ENCODE measurements at places on chromosomes 13 and 19.

- no peak for DNase-seq
These were observed 958 bp upstream of the OBI1 start for GRCh38 chr13:78659732-78660494.

DNA sequence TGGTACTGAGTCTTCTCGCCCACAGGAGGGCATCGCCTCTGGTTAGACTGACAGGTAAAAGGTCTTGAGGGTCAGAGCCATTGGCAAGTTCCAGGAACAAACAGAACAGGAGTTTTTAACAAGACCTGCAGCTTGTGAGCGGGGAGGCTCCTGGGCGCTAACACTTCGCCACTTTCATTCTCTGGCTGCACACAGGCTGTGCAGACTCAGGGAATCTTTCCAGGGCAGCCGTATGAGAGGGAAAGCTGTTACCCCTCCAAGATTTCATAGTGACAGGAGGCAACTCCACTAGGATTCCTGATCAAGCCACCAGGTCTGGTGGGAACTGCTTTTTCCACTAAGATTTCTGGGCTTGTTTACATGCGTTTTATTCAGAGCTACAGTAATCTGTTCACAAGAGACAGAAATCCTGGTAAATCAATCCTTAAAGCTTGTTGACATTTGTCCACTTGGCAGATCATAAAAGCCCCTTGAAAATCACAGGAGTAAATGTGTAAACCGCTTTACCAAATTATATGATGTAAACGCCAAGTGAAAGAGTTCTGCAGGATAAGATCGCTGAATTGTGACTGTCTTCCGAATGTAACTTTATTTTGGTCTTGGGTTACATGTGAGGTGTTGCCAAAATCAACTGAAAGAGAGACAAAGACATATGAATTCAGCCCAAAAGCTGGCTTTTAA lies 190.6 kb downstream of the MZT1 start:
- no peak for DNase-seq

DNA sequence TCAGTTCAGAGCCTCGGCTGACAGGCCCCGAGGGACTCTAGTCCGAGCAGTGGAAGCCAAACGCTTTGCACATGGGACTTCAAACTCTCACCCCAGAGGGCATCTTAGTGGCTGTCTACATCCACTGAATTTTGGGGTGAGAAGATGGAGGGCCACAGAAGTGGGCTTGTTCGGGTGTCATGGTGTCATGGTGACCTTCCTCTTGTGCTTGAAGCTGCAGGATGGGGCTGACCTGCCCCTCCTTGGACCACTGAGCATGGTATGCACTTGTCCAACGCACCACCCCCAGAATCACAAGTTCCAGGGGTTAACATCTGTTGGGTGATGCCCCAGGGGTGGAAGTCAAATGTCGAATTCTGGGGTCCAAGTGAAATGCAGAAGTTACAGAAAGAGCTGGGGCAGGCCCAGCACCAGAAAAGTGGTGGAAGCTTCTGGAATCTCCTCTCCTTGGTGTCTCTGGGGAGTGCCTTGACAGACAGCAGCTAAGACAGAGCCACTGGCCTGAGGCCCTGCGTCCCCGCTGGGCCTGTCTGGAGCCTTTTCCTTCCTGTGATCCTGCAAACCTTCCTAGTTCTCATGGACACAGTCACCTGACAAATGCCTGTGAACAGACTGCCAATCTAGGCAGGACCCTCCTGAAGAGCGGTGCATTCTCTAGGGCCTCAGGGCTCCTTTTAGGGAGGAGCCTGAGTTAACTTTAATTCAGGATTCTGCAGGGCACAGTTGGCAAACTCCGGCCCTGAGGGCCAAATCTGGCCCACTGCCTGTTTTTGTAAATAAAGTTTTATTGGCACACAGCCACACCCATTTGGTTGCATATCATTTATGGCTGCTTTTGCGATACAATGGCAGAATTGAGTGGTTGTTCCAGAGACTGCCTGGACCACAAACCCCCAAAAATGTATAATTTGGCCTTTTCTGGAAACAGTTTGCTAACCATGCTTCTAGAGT lies 65.1 kb upstream of the RANBP3 start:
- no peak for DNase-seq

- no peak for DNase-seq
These were observed 5.3 kb downstream of the SBSN start for GRCh38 chr19:35522745-35523327.

GRCh38 chr19:46981286-46981945 lies 38.2 kb upstream of the NPAS1 start:
- no peak for DNase-seq

- no peak for DNase-seq
These were observed 48.1 kb downstream of the IRS2 start for GRCh38 chr13:109738298-109738746.

DNA sequence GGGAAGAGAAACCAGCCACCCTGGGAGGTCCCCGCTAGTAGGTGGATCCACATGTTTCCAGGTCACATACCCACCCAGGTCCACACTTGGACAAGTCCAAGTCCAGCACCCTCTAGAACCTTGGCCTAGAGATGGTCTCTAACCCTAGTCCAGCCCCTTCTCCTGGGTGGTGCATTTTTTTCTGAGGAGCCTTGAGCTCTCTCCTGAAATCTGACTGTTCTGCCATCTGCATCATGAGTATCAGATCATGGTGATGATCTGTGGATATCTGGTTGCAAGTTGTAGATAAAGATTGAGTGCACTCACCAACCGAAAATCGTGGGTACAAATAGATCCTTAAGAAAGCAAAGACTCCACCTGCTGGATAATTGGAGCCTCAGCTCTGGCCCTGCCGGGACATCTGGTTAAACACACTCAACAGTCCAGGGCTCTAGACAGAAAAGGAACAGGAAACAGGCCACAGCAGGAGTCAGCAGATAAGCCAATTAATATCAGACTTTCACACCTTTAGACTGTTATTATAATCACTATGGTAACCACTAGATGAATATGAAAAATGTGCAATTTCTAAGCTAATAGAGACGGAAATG lies 41.1 kb downstream of the GPR12 start:
- no peak for DNase-seq

- no peak for DNase-seq
These were observed 1.6 kb downstream of the TMIGD2 start for GRCh38 chr19:4300589-4300988.

GRCh38 chr13:113776231-113777125 lies 17.5 kb downstream of the TMEM255B start:
- DNase-seq, result no peak

DNA sequence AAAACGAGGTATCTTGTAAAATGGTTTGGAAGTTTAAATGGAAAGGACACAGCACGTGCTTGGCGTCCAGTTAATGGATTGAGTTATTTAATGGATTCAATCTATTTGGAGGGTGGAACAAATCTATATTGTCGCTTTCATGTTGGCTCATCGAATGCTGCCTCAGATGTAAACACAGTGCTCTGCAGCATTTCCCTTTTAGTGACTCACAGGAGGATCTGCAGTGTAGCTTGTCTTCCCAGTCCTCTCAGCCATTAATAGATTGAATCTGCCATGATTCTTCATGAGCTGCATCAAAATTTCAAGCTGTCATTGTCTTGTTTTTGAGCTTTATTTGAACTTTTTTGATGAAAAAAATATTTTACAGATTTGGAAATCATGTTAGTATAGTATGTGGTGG lies 44.7 kb downstream of the DHRS12 start:
- no peak for DNase-seq

- DNase-seq, result no peak
These were observed 9.9 kb downstream of the LMTK3 start for GRCh38 chr19:48501494-48502349.

GRCh38 chr13:67643516-67644055 lies 413.4 kb upstream of the PCDH9 start:
- DNase-seq, result no peak

- no peak for DNase-seq
These were observed 3.6 kb downstream of the RRAS start for GRCh38 chr19:49636233-49636932.

DNA sequence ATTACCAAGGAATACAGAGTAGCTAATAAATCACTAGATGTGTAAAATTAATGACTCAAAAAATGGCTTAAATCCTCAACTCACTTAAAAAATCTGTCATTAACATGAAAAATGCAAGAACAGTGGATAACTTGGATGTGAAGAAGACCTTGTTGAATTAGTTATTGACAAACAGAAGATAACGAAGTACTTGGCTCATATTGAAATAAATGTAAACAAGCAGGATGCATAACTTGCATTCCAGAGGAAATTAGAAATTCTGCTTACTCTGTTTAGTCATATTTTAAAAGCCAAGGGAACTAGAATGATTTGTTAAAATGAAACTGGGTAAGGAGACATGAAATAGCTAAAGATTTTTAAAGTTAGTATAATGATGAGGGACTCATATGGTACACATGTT lies 1812.2 kb downstream of the PCDH9 start:
- no peak for DNase-seq

GRCh38 chr13:85529218-85529594 lies 270.0 kb downstream of the SLITRK6 start:
- no peak for DNase-seq

- no peak for DNase-seq
These were observed 354.5 kb upstream of the NBEA start for GRCh38 chr13:34587576-34587975.

GRCh38 chr19:18298601-18299000 lies 17.2 kb upstream of the JUND start:
- DNase-seq, result no peak

DNA sequence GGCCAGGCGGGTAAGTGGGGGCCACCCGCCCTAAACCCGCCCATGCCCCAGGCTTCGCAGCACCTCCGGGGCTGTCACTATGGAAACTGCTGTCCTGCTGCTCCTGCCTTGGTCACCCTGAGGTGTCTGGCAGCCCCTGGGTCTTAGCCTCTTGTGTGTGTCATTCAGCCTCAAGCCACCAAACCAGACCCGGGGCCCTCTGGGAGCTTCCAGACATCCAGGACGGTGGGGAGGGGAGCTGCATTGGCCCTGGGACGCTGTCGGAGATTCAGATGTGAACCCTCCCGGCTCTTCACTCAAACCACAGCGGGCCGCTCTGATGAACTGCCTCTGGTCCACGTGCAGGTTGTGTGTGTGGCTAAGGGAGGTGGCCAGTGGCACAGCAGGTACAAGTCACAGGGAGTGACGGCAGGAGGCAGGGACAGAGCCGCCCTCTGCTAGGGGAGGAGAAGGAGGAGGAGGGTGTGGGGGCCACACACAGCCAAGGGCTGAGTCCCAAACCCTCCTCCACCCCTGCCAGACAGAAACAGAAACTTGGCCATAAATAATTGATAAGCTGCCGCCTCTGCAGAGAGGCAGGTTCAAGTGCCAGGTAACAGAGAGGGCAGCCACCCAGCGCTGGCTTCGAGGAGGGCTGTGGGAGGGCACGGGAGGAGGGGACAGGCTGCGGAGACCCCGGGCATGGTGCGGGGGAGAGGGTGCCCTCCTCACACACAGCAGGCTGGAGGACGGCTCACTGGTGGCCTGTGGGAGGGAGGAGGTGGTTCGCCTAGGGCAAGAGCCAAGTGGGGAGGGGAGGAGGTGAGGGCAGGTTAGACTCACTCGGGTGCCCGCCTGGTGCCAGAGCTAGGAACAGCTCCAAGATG lies 8.0 kb downstream of the NANOS3 start:
- no peak for DNase-seq

- no peak for DNase-seq
These were observed 469.9 kb downstream of the COG6 start for GRCh38 chr13:40125336-40125735.

GRCh38 chr19:44608391-44608821 lies 5.0 kb upstream of the IGSF23 start:
- no peak for DNase-seq

- no peak for DNase-seq
These were observed 30.8 kb downstream of the TMED1 start for GRCh38 chr19:10805065-10805757.

GRCh38 chr19:45346449-45346848 lies 5.9 kb downstream of the KLC3 start:
- no peak for DNase-seq

DNA sequence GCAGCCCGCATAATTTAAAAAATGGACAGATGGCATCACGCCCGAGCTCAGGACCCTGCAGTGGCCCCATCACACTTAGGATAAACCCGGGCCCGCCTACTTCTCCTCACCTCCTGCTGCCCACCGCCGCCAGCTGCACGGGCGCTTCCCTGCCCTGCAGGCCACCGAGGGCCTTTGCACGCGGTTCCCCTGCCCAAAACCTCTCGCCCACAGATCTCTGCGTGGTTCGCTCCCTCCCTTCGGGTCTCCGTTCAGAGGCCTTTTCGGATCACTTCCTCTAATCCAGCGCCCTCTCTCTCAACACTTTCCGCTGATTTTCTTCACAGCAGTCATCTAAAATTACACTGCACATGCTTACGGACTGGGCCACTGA lies 1.8 kb downstream of the SHISA7 start:
- no peak for DNase-seq

DNA sequence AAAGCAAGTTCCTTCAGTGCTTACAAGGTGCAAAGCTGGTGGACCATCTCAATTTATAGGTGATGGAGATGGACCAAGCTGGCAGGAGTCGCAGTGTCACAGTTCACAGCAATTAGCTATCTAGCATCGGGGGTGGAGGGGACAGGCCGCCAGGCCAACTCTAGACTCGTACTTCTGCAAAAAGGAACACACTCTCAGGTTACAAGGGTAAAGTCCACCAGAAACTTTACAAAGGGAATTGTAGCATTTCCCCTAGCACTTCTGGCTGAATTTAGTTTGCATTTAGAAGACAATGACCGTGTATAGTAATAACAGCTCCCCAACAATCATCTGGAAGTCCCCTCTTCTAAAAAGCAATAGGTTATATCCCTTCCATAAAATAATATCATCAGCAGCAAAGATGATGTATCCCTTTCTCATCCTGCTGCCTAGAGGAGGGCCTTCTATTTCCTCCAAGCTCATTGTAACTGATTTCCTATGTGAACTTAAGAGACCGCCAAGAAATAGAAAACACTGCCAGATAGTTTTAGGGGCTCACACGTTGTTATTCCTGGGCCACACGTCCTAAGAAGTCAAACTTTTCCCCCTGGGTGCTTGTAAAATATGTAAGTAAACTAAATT lies 8.5 kb upstream of the DOCK9 start:
- no peak for DNase-seq

GRCh38 chr13:111280226-111280625 lies 40.2 kb upstream of the TEX29 start:
- no peak for DNase-seq

- DNase-seq, result no peak
These were observed 344.8 kb downstream of the ENOX1 start for GRCh38 chr13:43441899-43442499.

GRCh38 chr13:43229506-43229905 lies 206.1 kb downstream of the DNAJC15 start:
- no peak for DNase-seq

All from stimulated activated CD8-positive, alpha-beta memory T cell treated with anti-CD3 and anti-CD28 coated beads, Interleukin-15, amount 100 ng/mL, for 24 hours (primary cell).